MCF 10A (cell line): ENCODE measurements at places on chromosomes 11 and 22. TPM values are rescaled to one million over a fixed set of nuclear protein-coding genes. Genes with fewer than 3 reads are reported as not detected.
A peak's percentile ranks its signal among the peaks of the same experiment; 100 is the strongest.

ACR gene
- not detected in 2 replicates for total RNA-seq

SPON1 gene
- not detected in 2 replicates for total RNA-seq

IZUMO1R gene
- total RNA-seq: not detected in 2 replicates

CLDN5 gene
- not detected in 2 replicates for total RNA-seq

OR8A1 gene
- total RNA-seq: not detected in 2 replicates

MED19 gene
- total RNA-seq: 32.3 and 36.2 TPM in 2 replicates

GRCh38 chr11:64136765-64137441, 29.0 kb downstream of the MACROD1 start:
- H3K36me3 ChIP-seq: peaks cover 9% of the 10 kb centered on the region
- no peak for DNase-seq
- no peak overlapping the region for H3K27ac ChIP-seq
- H3K27me3 ChIP-seq: no peaks in the 10 kb centered on the region
- H3K4me1 ChIP-seq: no peaks in the 10 kb centered on the region
- no peak overlapping the region for H3K4me3 ChIP-seq

DNA sequence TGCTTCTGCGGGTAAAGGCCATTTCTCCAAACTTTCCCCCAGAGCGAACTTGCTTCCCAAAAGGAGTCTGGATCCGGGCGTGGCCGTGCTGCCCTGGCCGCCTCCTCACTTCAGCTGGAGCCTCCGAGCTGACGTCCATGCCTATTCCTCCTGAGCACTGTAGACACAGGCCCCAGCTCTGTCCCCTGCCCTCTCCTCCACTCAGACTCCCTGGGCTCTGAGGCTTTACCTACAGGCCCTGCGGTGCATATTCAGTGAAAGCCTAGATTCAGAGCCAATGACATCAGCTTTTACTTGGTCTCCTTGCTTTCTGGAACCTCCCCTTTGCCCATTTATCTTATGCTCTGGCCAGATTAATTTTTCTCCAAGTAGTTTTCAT, 9.7 kb downstream of the LRP5 start:
- H3K27ac ChIP-seq: peak overlapping the region; percentile 81
- peaks cover 20% of the 10 kb centered on the region for H3K4me1 ChIP-seq
- H3K36me3 ChIP-seq: peaks cover 6% of the 10 kb centered on the region

DNA sequence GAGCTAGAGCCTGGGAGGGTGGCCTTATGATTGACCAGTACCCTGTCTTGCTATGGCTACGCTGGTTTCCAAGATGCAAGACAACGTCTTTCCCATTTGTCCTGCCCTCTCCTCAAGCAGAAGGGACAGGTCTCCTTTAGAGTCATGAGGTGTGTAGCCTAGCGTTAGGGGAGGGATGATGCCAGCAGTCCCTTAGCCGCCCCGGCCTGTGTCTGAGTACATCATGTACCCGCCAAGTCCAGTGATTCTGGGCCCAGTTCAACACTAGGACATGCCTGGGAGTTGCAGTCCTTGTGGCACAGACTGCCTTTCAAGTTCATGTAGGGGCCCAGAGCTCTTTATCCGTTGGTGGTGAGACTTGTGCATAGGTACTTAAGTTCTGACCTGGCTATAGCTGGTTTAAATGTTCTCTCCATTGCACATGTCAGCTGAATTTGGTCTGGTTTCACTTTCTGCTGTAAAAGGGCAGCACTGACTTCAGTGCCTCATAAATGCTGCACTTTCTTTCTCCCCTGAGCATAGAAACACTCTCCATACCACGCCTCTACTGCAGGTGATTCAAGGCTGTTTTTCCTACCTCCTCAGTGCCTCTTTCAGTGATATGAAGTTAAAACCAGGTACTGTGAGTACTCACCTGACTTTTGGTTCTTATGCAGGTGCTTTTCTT, 151.1 kb downstream of the METTL15 start:
- no peak overlapping the region for H3K27ac ChIP-seq
- no peaks in the 10 kb centered on the region for H3K4me1 ChIP-seq
- no peak overlapping the region for H3K4me3 ChIP-seq
- H3K36me3 ChIP-seq: peaks cover 6% of the 10 kb centered on the region

GRCh38 chr22:24099666-24100065, 81.6 kb upstream of the SUSD2 start:
- H3K4me1 ChIP-seq: no peaks in the 10 kb centered on the region
- no peaks in the 10 kb centered on the region for H3K27me3 ChIP-seq
- H3K4me3 ChIP-seq: no peak overlapping the region
- peaks cover 56% of the 10 kb centered on the region for H3K36me3 ChIP-seq

DNA sequence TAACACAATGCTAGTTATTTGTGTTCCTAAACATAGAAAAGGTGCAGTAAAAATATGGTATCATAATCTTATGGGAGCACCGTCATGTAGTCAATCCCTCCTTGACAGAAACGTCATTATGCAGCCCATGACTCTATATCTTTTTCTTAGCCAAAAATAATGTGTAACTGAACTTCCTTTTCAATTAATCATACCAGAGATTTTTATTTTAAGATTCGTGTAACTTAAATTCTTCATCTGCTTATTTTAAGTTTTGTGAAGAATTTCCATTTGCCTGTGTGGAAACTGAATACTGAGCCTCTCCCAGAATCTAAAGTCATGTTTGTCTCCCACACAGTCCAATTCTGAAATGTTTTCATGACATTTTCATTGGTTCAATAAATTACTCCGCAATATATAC, 699.1 kb downstream of the KCNA4 start:
- DNase-seq: no peak
- H3K4me3 ChIP-seq: no peak overlapping the region
- no peaks in the 10 kb centered on the region for H3K27me3 ChIP-seq
- H3K27ac ChIP-seq: no peak overlapping the region
- H3K36me3 ChIP-seq: no peaks in the 10 kb centered on the region

GRCh38 chr11:70732881-70733196, 334.5 kb downstream of the CTTN start:
- no peak overlapping the region for H3K4me3 ChIP-seq
- no peaks in the 10 kb centered on the region for H3K27me3 ChIP-seq
- no peaks in the 10 kb centered on the region for H3K4me1 ChIP-seq

DNA sequence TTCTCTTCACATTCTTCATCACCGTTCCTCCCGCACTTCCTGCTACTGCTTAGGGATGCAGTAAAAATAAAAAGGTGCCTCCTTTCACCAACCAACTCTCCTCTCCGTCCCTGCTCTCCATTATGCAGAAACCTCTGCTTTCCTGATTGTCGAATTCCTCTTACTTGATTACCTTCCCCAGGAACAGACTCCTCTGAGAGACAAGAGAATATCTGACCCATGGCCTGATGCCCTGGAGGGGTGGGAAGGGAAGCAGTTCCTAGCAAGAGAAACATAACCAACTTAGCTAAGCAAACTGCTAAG, 80.9 kb downstream of the TRIM29 start:
- H3K36me3 ChIP-seq: no peaks in the 10 kb centered on the region
- no peak overlapping the region for H3K27ac ChIP-seq
- no peak overlapping the region for H3K4me3 ChIP-seq
- DNase-seq: no peak
- H3K27me3 ChIP-seq: no peaks in the 10 kb centered on the region
- peaks cover 12% of the 10 kb centered on the region for H3K4me1 ChIP-seq

DNA sequence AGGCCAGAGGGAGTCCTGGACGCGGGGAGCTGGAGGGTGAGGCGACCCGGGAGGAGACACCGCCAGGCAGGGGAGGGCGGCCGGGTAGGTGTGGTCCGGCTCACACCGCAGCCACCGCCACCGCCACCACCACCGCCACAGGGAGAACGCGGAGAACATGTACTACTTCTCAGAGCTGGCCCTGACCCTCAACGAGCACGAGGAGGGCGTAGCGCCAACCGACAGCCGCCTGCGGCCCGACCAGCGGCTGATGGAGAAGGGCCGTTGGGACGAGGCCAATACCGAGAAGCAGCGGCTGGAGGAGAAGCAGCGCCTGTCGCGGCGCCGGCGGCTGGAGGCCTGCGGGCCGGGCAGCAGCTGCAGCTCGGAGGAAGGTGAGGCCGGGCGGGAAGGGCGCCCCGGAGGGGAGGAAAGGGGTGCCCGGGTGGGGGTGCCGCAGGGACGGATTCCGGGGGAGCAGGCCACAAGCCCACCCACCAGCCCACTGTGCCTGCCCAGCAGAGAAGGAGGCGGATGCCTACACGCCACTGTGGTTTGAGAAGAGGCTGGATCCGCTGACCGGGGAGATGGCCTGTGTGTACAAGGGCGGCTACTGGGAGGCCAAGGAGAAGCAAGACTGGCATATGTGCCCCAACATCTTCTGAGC, 62.8 kb downstream of the MORC2 start:
- no peaks in the 10 kb centered on the region for H3K4me1 ChIP-seq
- H3K4me3 ChIP-seq: no peak overlapping the region
- peaks cover 30% of the 10 kb centered on the region for H3K36me3 ChIP-seq
- H3K27me3 ChIP-seq: no peaks in the 10 kb centered on the region

DNA sequence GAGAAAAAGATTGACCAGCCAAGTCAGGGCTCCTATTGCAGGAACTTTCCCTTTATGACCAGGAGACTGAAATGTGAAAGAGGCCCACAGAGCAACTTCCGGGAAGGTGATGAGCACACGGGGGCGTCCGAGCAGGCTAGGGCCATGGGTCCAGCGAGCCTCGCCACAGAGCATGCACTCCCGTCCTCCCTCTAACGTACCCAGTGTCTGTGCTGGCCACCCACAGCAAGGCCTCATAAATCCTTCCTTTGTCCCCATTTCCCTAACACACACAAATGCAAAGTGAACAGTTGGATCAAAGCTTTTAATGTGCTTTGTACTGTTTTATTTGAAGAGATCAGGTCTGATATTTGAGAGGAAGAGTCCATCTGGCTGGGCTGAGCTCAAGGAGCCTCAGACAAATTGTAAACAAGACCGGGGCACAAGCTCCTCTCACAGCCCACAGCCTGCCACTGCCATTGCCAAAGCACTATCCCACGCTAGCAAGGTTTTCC, 44.3 kb downstream of the BLID start:
- no peak overlapping the region for H3K4me3 ChIP-seq
- H3K27me3 ChIP-seq: no peaks in the 10 kb centered on the region
- H3K36me3 ChIP-seq: peaks cover 6% of the 10 kb centered on the region
- H3K4me1 ChIP-seq: peaks cover 8% of the 10 kb centered on the region
- no peak overlapping the region for H3K27ac ChIP-seq

DNA sequence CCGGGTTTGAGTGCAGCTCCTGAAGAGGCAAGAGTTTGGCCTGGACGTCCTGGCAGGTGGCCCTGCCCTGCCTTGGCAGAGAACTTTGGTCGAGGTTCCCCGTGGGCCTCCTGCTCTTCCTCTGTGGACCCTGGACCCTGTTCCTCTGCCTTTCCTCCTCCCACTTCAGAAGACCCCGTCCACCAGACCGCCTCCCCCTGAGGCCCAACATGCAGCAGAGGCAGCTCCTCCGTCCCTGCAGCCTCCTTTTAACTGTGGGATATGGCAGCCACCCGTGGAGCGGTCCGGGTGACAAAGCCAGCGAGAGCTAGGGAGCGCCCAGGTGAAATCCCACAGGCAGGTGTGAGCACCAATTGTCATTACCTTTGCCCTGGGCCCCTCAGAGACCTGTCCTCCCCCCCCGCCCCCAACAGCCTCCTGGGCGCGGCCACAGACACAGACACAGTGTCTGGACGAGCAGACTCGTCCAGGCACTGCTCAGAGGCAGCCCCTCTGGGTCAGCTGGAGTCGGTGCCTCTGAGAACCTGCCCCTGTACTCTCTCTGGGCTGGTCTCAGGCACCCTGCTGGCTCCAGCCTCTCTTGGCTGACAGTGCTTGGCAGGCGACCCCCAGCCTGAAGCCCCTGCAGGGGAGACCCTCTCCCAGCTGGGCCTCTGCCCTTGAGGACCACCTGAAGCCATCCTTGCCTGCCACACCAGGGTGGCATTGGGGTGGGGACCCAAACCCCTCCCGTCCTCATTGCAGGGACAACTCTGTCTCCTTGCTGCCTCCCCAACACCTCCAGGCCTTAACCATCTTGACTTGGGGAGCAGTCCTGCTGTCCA, 4.1 kb upstream of the PTDSS2 start:
- DNase-seq: no peak
- no peak overlapping the region for H3K27ac ChIP-seq
- H3K27me3 ChIP-seq: no peaks in the 10 kb centered on the region
- H3K4me3 ChIP-seq: no peak overlapping the region

GRCh38 chr11:115317277-115318185, 186.7 kb downstream of the CADM1 start:
- H3K4me3 ChIP-seq: no peak overlapping the region
- H3K27me3 ChIP-seq: peaks cover 51% of the 10 kb centered on the region
- DNase-seq: no peak
- no peaks in the 10 kb centered on the region for H3K36me3 ChIP-seq
- H3K27ac ChIP-seq: no peak overlapping the region
- H3K4me1 ChIP-seq: peaks cover 6% of the 10 kb centered on the region

- H3K36me3 ChIP-seq: no peaks in the 10 kb centered on the region
- no peak overlapping the region for H3K4me3 ChIP-seq
Measured at GRCh38 chr11:22405377-22405776, 67.2 kb downstream of the SLC17A6 start.

GRCh38 chr11:105574974-105575373, 34.9 kb upstream of the GRIA4 start:
- H3K27ac ChIP-seq: no peak overlapping the region
- H3K27me3 ChIP-seq: no peaks in the 10 kb centered on the region
- H3K4me3 ChIP-seq: no peak overlapping the region

DNA sequence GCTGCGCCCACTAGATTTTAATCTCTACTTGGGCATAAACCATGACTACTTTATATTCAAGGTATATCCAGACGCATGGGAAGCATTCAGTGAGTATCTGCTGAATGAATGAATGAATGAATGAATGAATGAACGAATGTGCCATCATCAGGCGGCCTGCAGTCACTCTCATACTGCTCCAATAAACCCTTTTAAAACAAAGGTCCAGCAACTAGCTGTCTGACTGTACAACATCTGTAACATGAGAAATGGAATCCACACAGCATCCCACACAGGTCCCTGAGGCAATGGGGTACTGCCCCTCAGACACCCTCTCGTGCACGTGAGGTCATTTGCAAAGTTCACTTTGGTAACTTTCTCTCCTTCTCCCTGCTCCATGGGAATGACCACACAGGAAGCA, 147.5 kb downstream of the LARGE1 start:
- no peaks in the 10 kb centered on the region for H3K27me3 ChIP-seq
- H3K27ac ChIP-seq: no peak overlapping the region
- no peak overlapping the region for H3K4me3 ChIP-seq
- H3K36me3 ChIP-seq: no peaks in the 10 kb centered on the region

GRCh38 chr22:46580940-46581537, 39.1 kb upstream of the GRAMD4 start:
- H3K4me3 ChIP-seq: no peak overlapping the region
- no peak overlapping the region for H3K27ac ChIP-seq
- H3K36me3 ChIP-seq: no peaks in the 10 kb centered on the region

DNA sequence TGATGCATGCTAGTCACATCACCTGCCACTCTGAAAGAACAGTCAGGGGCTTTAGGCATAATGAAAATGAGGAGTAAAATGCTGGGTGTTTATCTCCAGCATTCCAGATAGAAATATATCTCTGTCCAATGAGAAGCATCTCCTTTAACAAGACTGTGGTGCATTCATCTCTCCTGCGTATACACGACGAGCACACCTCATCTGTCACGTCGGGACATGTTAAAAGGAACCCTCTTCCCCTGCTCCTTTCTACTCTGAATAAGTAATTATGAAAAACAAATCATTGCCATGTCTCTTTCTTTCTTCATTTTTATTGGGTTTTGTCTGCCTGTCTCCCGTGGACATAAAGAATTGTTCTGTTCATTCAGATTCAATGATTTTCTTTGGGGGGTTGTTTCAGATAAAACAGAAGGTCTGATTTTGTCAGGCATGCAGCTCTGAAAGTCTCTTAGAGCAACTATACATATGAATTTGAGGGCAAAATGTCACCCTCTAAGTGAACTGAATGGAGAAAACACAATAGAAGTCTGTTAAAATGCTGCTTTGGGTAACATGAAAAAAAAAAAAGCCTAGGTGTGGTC, 195.0 kb downstream of the MAML2 start:
- H3K27ac ChIP-seq: no peak overlapping the region
- H3K36me3 ChIP-seq: no peaks in the 10 kb centered on the region
- DNase-seq: no peak
- peaks cover 14% of the 10 kb centered on the region for H3K4me1 ChIP-seq
- no peak overlapping the region for H3K4me3 ChIP-seq
